PC-3 (cell line): ENCODE measurements at places on chromosomes 3 and 15. TPM values are rescaled to one million over a fixed set of nuclear protein-coding genes. Genes with fewer than 3 reads are reported as not detected.

DNA sequence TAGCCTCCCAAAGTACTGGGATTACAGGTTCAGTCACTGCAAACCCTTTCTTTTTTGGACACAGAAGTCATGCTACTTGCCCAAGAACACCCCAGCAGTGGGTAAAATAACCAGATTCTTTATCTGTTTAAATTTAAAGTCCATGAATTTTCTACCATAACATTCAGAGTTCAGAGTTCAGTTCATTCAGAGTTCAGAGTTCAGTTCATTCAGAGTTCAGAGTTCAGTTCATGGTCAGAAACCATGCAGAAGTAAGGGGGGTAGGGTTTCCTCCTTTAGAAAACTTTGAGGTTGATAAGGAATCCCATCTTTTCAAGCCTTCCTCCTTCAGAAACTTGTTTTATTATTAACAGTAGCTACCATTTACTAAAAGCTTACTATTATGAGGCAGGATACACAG is 43.2 kb downstream of the RAF1 start:
- DNase-seq = no peak
- H3K27ac ChIP-seq = no peak overlapping the region
- H3K4me1 ChIP-seq = no peaks in the 10 kb centered on the region

Gene GREM1
- total RNA-seq = 0.58 and 1.6 TPM in 2 replicates

- H3K27ac ChIP-seq = no peak overlapping the region
- peaks cover 73% of the 10 kb centered on the region for H3K36me3 ChIP-seq
- no peak overlapping the region for H3K4me3 ChIP-seq
- H3K27me3 ChIP-seq = no peaks in the 10 kb centered on the region
- no peaks in the 10 kb centered on the region for H3K4me1 ChIP-seq
Measured at GRCh38 chr3:197242784-197243432, 55.5 kb downstream of the DLG1 start.

Gene C3orf49
- total RNA-seq = not detected in 2 replicates

DNA sequence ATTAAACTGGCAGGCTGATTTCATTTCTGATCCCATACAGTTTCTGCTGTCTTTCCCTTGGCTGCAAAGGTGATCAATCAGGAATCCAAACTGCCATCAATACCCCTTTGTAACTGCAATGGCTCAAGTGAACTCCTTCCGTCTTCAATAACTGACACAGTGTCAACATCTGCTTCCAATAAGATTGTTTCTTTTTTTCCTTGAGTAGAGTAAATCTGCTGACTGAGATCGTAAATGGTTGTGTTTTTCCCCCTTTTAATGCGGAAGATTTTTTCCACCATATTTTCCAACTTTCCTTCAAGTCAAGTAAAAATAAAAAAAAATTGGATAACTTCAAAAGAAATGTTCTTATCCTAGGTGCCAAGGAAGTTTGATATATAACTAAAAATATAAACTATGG is 48.7 kb downstream of the VGLL3 start:
- no peaks in the 10 kb centered on the region for H3K4me1 ChIP-seq
- H3K27me3 ChIP-seq = no peaks in the 10 kb centered on the region
- H3K4me3 ChIP-seq = no peak overlapping the region
- DNase-seq = no peak

DNA sequence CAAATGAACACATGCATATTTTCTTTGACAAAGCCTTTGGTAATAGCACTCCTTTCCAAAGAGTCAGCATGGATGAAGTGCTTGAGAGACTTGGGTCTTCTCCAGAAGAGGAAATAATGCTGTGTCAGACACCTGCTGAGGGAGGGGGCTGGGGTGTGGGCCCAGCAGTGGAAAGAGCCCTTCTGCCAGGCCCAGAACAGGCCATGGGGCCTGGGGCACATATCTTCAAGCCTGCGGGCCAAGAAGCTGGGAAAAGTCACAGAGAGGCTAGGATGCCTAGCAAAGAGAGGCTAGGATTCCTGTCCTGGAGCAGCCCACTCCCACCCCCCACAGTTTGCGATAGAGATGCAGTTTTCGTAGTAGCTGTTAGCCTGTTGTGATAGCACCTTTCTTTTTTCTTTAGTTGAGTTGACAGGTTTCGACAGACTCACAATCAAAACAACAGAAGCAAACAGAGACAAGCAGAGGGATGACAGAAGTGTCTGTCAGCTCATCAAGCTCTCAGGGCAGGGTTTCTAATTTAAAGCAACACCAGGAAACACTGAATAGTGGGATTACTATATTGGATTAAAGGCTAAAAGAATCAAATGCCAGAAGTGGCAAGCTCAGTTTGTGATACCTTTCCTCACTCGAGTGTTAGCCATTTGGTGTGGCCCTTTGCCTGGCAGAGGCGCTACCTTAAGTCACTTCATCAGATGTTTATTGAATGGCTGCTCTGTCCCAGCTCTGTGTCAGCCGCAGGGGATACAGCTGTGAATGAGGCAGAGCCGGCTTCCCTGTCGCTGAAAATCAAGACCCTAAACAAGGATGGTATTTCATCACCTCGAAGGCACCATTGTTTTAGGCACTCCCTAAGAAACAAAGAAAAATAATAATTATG is 19.0 kb downstream of the CMTM7 start:
- DNase-seq = no peak
- H3K4me3 ChIP-seq = no peak overlapping the region
- no peak overlapping the region for H3K27ac ChIP-seq
- no peaks in the 10 kb centered on the region for H3K27me3 ChIP-seq
- peaks cover 16% of the 10 kb centered on the region for H3K4me1 ChIP-seq

Gene IL17RB
- total RNA-seq = 2.3 TPM in 2 replicates

- H3K4me3 ChIP-seq = no peak overlapping the region
- H3K27me3 ChIP-seq = peaks cover 24% of the 10 kb centered on the region
- DNase-seq = no peak
Measured at GRCh38 chr3:120850381-120851295, 57.4 kb upstream of the STXBP5L start.

DNA sequence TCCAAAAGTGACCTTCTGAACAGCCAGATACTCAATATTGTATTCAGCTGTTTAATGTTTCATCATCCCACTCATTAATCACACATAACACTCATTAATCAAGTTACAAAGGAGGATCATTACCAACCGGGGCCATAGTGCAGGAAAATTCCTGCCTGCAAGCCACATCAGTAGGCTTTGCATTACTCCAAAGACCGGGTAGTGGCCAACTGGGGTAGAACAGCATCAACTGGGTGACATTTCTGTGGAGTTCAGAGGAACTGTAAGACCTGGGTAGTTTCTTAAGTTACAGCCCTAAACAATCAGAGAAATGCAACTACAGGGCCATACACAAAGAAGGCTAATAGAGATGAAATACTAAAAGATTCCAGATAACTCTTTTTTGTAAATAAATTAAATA is 253.1 kb downstream of the WDR72 start:
- H3K36me3 ChIP-seq = no peaks in the 10 kb centered on the region
- H3K27ac ChIP-seq = no peak overlapping the region
- H3K4me1 ChIP-seq = no peaks in the 10 kb centered on the region
- H3K27me3 ChIP-seq = no peaks in the 10 kb centered on the region
- no peak for DNase-seq

Gene SCAMP5
- 7.0 and 9.0 TPM in 2 replicates for total RNA-seq

GRCh38 chr15:97563516-97563915 is 397.0 kb upstream of the ARRDC4 start:
- no peak overlapping the region for H3K27ac ChIP-seq
- no peaks in the 10 kb centered on the region for H3K4me1 ChIP-seq
- no peaks in the 10 kb centered on the region for H3K36me3 ChIP-seq
- DNase-seq = no peak
- no peaks in the 10 kb centered on the region for H3K27me3 ChIP-seq

DNA sequence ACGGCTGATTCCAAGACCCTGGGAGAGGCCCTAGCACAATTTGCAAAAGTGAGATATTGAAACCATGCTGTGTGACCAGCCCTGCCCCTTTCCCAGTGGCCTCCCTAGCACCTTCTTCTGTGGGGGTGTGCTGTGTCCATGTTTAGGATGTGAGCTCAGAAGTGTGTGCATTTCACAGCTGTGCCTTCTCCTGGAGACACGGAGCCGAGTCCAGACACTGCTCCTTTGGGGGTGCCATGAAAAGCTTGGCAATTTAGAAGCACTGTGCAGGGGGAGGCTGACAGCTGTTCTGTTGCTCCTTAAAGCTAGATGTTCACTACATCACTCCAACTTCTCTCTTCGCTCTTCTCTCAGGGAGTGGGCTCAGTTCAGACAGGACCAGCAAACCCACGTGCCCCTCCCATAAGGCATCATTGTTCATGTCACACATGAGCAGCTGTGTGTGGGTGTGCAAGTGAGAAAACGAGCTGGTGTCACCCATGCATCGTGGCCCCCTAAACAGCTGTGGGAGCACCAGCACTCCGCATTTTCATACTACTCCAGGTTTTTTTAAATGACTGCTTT is 492.6 kb downstream of the GABRG3 start:
- no peaks in the 10 kb centered on the region for H3K27me3 ChIP-seq
- H3K4me1 ChIP-seq = no peaks in the 10 kb centered on the region
- H3K27ac ChIP-seq = no peak overlapping the region
- H3K4me3 ChIP-seq = no peak overlapping the region
- DNase-seq = no peak
- no peaks in the 10 kb centered on the region for H3K36me3 ChIP-seq

GRCh38 chr15:63986185-63986680 is 60.1 kb downstream of the DAPK2 start:
- no peak overlapping the region for H3K4me3 ChIP-seq
- no peak for DNase-seq
- no peaks in the 10 kb centered on the region for H3K27me3 ChIP-seq
- H3K36me3 ChIP-seq = no peaks in the 10 kb centered on the region

DNA sequence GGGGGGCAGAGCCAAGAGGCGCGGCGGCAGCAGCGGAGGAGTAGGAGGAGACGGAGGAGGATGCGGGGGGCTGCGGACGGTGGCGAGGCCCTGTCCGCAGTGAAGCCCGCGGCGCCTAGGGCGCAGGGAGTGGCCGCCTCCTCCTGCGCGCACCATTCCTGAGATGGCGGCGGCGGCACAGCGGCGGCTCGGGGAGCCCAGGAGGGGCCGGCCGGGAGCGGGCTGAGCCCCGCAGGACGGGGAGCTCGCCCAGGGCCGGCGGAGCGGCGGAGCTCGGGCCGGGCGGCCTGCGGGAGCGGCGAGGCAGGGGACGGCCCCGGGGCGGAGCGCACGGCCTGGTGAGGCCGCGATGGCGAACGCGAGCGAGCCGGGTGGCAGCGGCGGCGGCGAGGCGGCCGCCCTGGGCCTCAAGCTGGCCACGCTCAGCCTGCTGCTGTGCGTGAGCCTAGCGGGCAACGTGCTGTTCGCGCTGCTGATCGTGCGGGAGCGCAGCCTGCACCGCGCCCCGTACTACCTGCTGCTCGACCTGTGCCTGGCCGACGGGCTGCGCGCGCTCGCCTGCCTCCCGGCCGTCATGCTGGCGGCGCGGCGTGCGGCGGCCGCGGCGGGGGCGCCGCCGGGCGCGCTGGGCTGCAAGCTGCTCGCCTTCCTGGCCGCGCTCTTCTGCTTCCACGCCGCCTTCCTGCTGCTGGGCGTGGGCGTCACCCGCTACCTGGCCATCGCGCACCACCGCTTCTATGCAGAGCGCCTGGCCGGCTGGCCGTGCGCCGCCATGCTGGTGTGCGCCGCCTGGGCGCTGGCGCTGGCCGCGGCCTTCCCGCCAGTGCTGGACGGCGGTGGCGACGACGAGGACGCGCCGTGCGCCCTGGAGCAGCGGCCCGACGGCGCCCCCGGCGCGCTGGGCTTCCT is at the start of gene GPR27:
Gene GPR27 (plus strand): TSS at position 155 of the 909 bp plus-strand sequence. CDS start 195 bp downstream, at position 350.
- H3K4me1 ChIP-seq = no peaks in the 10 kb centered on the region
- no peaks in the 10 kb centered on the region for H3K36me3 ChIP-seq
- H3K27me3 ChIP-seq = peaks cover 69% of the 10 kb centered on the region
- no peak within 1 kb of the TSS for H3K27ac ChIP-seq
- no peak within 1 kb of the TSS for H3K4me3 ChIP-seq
- no peak for DNase-seq

Gene SAXO2
- 0.35 and 3.7 TPM in 2 replicates for total RNA-seq

GRCh38 chr3:194134231-194134756 is 1.7 kb upstream of the HES1 start:
- no peak for DNase-seq
- peaks cover 18% of the 10 kb centered on the region; the same call in 1 of the 2 replicates for H3K36me3 ChIP-seq
- no peaks in the 10 kb centered on the region for H3K27me3 ChIP-seq

Gene MEIS2
- total RNA-seq = 10.0 and 17.5 TPM in 2 replicates

- H3K36me3 ChIP-seq = no peaks in the 10 kb centered on the region
- no peaks in the 10 kb centered on the region for H3K4me1 ChIP-seq
- H3K4me3 ChIP-seq = no peak overlapping the region
- no peak overlapping the region for H3K27ac ChIP-seq
- no peak for DNase-seq
Measured at GRCh38 chr15:81865850-81866537, 179.8 kb downstream of the MEX3B start.

Gene SLC9C1
- total RNA-seq = not detected in 2 replicates

Gene CALML4
- 4.5 and 4.8 TPM in 2 replicates for total RNA-seq

- no peaks in the 10 kb centered on the region for H3K27me3 ChIP-seq
- DNase-seq = no peak
- H3K27ac ChIP-seq = no peak overlapping the region
- H3K4me3 ChIP-seq = no peak overlapping the region
- H3K36me3 ChIP-seq = no peaks in the 10 kb centered on the region
Measured at GRCh38 chr15:79002581-79002980, 57.7 kb upstream of the CTSH start.

GRCh38 chr15:77028451-77029165 is 33.7 kb downstream of the PSTPIP1 start:
- no peak overlapping the region for H3K27ac ChIP-seq
- no peak overlapping the region for H3K4me3 ChIP-seq
- no peak for DNase-seq
- H3K36me3 ChIP-seq = no peaks in the 10 kb centered on the region

DNA sequence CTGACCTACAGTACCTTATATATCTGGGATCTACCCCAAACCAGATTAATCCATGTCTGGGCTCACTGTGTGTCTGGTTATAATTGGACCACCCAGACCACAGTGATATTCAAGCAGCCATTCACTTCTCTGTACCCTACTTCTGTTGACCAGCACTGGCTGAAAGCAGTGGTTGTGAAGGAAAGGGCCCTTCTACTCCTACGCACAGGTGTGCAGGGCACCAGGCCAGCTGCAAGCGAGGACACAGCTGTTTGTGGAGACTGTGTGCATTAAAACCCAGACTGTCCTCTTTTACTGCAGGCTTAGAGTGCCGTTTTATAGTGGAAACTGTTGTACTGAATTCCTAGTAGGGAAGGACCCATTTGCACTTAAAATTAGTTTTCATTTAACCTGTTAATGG is 29.5 kb downstream of the CTDSPL start:
- DNase-seq = no peak
- H3K27ac ChIP-seq = no peak overlapping the region
- H3K4me3 ChIP-seq = no peak overlapping the region
- no peaks in the 10 kb centered on the region for H3K36me3 ChIP-seq
- peaks cover 4% of the 10 kb centered on the region; the same call in 1 of the 2 replicates for H3K4me1 ChIP-seq

DNA sequence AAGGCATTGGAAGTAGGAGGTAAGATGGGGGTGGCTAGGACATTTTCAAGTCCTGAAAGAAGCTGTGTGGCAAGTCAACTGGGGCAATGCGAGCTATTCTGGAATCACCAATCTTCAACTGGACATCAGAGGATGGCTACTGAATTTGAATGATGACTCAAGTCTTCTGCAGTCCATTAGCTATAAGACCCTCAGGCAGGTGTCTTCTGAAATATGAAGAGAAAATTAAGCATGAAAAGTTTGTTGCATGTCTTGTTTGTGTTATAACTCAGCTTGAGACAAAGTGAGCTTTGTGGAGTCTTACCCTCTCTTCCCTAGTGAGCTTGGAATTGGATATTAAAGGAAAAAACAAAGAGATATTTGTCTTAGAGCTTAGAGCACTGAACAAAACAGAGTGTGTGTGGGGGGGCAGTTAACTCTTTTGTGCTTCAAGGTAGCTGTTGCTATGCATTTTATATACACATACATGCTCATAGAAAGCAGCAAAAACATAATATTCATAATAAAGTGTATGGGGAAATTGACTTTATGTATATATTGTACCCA is 979.1 kb downstream of the MCTP2 start:
- DNase-seq = no peak
- no peak overlapping the region for H3K4me3 ChIP-seq
- no peaks in the 10 kb centered on the region for H3K27me3 ChIP-seq
- H3K4me1 ChIP-seq = no peaks in the 10 kb centered on the region
- H3K27ac ChIP-seq = no peak overlapping the region
- no peaks in the 10 kb centered on the region for H3K36me3 ChIP-seq

Gene ZNF501
- total RNA-seq = not detected in 2 replicates

Gene ROPN1
- not detected in 2 replicates for total RNA-seq
